ENCODE measurements at places on chromosomes 4 and X.

DNA sequence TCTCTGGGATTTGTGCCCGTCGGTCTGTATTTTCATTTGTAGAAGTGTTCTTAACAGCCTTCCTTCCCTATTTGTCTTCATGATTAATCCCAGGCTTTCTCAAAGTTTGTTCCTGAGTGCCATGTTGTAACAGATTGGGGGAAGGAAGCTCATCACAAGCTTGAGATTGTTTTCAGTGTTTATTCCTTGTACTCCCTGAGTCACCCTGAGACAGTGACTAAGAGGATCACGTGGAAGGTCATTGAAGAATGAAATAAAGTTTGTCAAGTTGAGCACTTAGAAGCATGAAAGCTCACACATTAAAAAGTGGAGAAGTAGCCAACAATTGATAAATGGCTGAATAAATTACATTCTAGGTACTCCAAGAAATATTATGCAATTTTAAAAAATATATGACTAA, 153.5 kb upstream of the FAM241A start:
- DNase-seq: no peak

- no peak for DNase-seq
Observed at GRCh38 chr4:38855466-38855865, 1.2 kb downstream of the TLR6 start.

GRCh38 chrX:105706041-105706440, 116.3 kb upstream of the NRK start:
- DNase-seq: no peak

- DNase-seq: peak; percentile 12
Observed at GRCh38 chr4:2929469-2929868, 33.7 kb downstream of the NOP14 start.

DNA sequence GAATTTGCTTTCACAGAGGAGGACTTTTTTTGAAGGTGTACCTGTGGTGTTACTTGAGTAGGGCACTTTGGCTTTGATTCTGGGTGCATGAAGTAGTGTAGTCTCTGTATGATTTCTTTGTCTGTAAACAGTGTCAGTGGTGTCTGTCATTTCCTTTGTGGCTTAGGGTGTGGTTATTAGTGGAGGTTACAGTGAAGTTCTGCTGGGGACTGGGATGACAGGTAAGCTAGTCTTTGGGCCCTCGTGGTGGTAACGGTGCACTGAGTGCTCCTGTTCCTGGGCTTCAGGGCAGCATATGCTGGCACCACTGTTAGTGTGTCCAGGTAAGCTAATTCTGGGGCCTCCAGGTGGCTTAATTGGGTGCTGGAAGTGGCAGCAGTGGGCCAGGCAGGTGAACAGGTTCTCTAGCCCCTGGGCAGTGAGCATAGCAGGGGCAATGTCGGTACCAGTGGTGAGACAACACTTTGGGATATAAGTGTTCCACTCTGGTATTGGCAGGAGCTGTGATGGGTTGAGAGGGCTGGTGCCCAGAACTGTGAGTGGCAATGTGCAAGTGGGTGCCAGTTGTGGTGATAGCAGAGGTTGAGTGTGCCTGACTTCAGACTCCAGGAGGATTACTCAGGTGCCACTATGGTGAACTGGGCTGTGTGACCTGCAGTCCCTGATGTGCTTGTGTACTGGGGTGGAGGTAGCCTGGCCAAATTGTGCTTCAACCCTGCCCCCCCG, 26.0 kb upstream of the VSIG1 start:
- peak; percentile 49 for DNase-seq

DNA sequence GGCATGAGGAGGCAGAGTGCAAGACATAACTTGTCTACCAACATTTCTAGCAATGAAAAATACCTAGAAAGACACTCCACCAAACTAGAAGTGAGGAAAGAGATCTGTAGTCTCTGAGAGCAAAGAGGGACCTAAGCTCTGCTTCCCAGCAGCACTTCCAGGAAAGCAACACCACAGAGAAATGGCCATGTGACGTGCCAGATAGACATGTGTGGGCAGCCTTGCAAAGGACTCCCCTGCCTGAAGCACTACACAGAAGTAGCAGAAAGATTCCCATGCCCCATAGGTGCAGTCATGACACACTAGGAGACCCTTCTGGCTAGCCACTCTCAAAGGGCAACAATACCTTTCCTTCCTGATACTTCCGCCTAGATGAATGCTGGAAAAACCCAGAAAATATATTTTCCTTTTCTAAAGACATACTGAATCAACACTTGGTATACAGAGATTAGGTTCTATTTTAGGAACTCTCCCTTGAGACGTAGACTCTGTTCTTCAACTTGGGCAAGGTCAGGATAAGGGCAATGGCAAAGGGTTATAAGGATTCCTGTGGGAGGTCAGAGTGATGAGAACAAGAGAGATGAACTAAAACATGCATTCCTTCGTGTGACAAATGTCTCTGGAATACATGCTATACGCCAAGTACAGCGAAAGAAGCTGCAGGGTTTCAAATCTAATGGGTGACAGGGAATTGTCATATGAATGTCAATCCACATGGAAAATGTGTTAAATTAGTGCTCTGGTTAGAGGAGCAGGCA, 187.5 kb upstream of the ETNPPL start:
- no peak for DNase-seq

GRCh38 chr4:15149839-15150592, 147.7 kb downstream of the CPEB2 start:
- no peak for DNase-seq

DNA sequence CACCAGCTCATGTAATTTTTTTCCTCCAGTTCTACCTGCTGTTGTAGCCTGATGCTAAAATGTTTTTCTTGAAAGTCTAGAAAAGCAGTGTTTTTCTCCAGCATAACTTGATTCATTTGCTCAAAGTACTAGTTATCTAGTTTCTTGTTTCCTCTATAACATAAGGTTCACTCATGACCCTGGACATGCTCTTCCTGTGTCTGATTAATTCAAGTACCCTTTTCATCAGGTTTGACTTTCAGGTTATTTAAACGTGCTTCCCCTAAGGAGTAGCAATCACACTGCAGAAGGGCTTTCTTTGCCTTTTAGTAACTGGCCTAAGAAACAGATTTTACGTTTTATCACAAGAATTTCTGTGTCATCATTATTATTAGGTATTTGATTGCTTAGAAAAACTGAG, 66.8 kb upstream of the EGFL6 start:
- DNase-seq: no peak

- no peak for DNase-seq
Observed at GRCh38 chrX:8189096-8189830, 18.2 kb upstream of the VCX2 start.

- DNase-seq: no peak
Observed at GRCh38 chr4:175440786-175441185, 371.3 kb downstream of the GPM6A start.

- DNase-seq: no peak
Observed at GRCh38 chr4:18508786-18509185, 487.2 kb upstream of the LCORL start.

- DNase-seq: no peak
Observed at GRCh38 chr4:104217526-104217925, 277.2 kb downstream of the CXXC4 start.

DNA sequence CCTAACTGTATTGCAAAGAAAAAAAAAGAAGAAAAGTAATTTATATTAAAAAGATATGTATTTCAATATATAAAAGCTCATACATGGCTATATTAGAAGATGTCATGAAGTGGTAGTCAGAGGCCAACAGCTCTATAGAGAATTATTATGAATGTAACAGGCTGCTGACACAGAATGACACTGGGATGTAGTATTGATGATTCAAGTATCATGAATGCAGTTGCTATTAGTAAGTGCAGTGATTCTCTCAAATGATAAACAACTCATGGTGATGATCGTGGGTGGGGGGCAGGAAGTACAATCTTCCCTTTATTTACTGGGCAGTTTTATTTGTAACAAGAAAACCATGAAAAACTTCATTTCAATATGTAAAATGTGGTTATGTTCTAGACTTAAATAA, 124.6 kb downstream of the COL4A6 start:
- no peak for DNase-seq

DNA sequence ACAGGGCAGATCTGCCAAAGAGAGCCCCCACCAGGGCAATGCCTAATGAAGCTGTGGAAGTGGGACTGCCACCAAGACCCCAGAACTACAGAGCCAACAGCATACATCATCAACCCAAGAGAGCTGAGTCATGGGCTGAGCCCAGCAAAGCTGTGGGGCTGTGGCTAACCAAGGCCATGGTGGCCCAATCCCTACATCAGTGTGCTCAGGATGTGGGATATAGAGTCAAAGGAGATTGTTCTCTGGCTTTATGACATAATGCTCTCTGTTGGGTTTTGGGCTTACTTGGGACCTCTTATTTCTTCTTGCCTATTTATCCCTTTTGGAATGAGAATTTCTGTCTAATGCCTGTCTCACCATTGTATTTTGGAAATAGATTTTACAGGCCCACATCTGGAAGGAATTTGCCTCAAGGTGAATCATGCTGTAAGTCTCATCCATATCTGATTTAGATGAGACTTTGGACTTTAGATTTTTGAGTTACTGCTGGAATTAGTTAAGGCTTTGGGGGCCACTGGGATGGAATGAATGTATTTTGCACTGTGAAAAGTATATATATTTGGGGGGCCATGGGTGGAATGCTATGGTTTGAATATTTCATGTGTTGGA, 5.4 kb upstream of the PRDM5 start:
- no peak for DNase-seq

GRCh38 chr4:95231681-95232080, 317.1 kb downstream of the UNC5C start:
- no peak for DNase-seq

- DNase-seq: no peak
Observed at GRCh38 chr4:170003071-170004070, 22.8 kb downstream of the MFAP3L start.

DNA sequence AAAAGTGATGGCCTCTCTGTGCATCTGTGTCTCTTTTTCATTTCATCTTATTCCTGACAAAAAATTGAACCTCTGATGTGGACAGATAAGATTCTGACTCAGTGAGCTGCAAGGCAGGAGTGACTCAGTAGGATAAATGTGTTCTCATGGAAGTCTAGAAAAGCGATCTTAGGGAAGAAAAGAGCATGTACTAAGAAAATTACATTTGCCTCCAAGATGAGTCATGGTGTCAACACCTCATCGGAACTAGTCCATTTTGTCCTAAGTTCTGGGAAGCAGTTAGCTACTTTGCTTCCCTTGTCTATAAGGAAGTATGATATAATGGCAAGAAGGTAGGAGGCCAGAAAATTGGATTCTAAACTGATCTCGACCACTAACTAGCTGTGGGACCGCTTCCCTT, 83.5 kb upstream of the AFF2 start:
- no peak for DNase-seq

GRCh38 chr4:180751009-180751408, 1492.2 kb upstream of the TENM3 start:
- DNase-seq: no peak

- no peak for DNase-seq
Observed at GRCh38 chrX:24870143-24870542, 145.6 kb downstream of the ARX start.

DNA sequence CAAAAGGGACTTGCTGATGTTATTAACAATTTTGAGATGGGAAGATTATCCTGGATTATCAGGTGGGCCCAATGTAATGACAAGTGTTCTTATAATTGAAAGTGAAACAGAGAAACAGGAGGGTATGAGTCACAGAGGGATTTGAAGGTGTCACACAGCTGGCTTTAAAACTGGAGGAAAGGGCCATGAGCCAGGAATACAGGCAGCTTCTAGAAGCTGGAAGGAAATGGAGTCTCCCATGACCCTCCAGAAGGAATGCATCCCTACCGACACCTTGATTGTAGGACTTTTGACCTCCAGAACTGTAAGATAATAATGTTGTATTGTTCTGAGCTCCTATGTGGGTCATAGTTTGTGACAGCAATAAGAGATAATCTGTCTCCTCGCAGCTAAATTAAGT, 98.0 kb upstream of the STIM2 start:
- no peak for DNase-seq

GRCh38 chrX:149846789-149847188, 34.2 kb upstream of the MAGEA8 start:
- no peak for DNase-seq

- no peak for DNase-seq
Observed at GRCh38 chr4:26829018-26829417, 31.6 kb upstream of the STIM2 start.

DNA sequence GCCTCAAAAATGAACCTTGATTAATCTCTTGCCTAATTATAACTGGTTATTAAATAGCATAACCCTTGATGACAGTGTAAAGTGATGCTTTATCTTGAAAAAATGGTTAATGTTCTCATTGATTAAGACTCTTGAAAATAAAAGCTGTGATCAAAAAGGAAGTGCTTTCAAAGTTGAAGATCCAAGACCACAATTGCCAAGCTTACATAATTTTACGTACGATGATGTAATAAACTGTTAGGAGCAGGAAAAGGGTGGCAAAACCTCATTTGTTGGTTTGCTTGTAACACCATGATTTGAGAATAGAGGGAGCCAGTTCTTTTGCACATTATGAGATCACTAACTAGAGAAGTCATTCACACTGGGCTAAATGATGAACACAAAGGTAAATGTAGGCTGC, 322.2 kb downstream of the ADGRL3 start:
- DNase-seq: no peak

DNA sequence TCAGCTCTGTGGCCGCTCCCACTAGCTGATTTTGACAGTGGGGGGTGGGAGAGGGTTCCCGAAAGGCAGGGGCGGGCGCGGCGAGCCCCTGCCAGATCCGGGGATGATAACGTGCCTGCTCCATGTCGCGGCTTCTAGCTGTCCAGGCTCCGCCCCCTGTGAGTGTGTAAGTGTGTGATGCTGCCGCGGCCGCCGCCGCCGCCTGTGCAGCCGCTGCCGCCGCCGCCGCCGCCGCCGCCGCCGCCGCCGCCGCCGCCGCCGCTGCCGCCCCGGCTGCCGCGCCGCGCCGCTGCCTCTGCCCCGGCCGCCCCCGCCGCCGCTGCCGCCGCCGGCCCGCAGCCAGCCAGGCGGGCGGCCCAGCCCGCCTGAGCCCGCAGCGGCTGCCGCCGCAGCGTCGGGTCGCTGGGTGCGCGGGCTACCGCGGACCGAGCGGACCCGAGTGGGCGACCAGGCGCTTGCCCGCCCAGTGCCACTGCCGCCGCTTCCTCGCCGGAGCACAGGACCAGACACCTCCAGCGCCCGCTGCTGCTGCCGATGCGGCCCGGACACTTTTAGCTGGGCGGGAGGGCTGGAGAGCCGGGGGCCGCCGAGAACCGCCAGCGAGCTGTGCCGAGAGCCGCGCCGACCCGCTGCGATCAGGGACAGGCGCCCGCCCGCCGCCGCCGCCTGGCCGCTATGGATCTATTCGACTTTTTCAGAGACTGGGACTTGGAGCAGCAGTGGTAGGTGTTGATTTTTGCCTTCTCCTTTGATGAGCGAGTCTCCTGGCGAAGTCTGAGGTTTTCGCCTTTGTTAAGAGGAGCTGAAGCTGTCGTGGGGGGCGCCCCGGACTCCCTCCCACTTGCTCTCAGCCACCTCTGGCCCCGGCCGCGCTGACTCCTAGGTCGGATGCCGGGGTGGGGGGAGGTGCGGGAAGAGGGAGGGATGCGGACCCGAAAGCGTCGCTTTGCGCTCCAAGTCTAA, at the start of gene AFF2:
TSS of gene AFF2 (plus strand) at position 195 of the 963 bp plus-strand sequence. CDS start at position 676, 481 bp downstream.
- DNase-seq: peak; percentile 51

DNA sequence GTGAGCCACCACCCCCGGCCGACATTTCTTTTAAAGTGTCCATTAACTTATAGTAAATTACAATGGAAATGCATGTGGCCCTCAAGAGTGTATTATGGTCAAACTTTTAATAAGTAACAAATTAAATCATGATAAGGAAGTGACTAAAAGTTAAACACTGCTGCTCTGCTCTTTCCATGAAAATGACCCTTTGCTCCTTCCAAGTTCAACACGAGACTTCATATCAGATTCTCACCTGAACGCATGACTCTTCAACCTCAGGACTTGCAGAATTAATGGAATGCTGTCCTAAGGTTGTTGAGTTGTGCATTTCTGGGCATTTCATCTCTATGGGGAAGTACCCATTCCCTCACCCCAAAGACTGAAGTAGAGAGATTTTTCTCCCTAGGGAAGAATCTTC, 27.1 kb downstream of the AWAT2 start:
- no peak for DNase-seq

Measured in activated T-cell treated with anti-CD3 and anti-CD28 coated beads, Interleukin-2, amount 50 U/mL, for 1 hour (primary cell).